ENCODE measurements at places on chromosomes 11 and 22. TPM values are rescaled to one million over a fixed set of nuclear protein-coding genes. Genes with fewer than 3 reads are reported as not detected.

DNA sequence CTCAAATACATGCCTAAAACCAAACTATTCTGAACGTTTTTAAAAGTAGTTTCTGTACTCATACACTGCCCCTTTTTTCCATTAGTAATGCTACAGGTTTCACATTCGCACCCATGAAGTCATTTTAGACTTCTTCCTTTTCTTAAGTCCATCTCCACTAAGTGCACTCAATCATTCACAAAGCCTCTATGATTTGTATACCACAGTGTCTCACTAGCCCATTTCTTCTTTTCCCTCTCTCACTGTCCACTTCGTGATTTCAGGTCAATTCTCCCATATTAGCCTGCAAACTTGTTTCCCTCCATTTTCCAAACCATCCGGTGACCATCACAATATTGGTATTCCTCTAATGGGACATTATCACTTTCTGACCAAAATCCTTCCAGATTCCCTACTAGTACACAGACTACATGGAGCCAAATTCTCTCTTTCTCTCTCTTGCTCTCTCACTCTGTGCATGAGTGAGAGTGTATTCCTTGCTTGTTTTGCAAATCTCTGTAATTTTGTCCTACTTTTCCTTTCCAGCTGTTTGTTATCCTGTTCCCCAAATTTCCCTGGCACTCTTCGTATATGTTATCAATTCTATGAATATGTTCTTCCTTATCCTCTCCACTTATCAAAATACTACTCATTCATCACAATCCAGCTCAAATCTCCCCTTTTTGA lies 3.4 kb upstream of the ZC3H12C start:
- no peak for ATAC-seq

DNA sequence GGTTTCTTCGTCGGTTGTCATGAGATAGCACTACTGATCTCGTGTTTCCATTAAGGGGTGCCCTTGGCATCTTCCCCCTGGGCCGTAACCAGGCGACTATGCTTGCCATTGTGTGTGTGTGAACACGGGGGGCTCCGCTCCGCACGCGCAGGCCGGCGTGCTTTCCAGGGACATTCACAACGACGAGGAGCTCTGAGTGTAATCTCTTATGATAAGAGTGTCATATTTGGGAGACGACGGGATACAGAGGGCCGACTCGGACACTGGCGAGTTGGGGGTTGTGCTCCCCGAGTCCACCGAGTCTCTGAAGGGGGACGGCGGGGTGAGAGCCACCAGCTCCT lies 170.9 kb upstream of the CTSC start:
- ATAC-seq = no peak

DNA sequence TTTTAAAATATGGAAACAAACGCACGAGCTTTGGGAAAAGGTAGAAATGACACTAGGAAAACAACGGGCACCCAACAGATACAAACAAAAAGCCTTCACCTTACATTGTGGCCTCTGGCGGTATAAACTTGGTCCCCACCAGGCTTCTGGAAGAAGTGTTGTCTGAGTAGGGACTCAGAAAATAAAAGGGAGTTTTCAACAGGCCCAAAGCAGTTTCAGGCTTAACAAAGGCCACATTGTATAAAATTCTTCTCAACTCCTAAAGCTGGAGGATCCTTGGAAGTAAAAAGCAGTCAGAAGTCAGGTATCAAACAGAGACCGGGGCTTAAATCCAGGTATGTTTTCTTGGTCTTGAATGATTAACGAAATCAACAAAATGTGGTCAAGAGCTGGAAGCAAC lies 61.0 kb downstream of the LARGE1 start:
- ATAC-seq = no peak

DNA sequence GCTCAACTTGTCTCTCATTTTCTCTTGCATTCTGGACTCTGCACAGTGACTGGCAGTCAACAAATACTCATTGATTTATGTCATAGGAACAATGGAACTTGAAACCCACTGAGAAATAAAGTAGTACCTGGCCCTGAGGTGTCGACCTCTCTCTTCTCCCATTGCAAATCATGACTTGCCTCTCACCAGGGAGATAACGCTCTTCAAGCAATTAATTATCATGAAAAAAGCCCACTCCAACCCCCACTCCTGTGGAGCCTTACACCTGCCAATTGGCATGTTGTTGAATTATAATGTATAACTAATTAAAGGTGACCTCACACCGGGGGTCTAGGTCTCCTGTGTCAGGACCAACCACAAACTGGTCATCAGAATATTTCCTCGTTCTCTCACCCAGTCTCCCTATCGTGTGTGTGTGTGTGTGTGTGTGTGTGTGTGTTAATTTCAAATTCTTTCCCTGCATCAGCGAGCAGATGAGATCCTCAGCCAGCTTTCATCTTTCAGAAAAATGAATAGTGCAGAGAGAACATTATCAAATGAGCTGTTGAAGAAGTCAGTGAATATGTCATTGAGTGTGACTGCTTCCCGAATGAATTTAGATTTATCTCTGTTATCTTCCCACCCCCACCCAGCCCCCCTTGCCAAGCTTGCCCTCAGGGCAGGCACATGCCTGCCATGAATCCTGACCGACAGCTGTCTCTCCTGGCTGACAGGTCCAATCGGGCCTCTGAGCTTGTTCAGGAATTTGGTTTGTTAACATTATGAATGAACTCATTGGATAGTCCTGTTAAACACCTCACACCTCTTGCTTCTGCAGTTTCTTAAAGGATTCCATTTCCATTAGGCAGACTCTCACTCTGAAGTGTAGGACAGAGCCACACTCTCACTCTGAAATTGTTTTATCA lies 357.4 kb downstream of the INSC start:
- no peak for ATAC-seq

GRCh38 chr11:123173040-123173855 lies 21.8 kb downstream of the CLMP start:
- no peak for ATAC-seq

DNA sequence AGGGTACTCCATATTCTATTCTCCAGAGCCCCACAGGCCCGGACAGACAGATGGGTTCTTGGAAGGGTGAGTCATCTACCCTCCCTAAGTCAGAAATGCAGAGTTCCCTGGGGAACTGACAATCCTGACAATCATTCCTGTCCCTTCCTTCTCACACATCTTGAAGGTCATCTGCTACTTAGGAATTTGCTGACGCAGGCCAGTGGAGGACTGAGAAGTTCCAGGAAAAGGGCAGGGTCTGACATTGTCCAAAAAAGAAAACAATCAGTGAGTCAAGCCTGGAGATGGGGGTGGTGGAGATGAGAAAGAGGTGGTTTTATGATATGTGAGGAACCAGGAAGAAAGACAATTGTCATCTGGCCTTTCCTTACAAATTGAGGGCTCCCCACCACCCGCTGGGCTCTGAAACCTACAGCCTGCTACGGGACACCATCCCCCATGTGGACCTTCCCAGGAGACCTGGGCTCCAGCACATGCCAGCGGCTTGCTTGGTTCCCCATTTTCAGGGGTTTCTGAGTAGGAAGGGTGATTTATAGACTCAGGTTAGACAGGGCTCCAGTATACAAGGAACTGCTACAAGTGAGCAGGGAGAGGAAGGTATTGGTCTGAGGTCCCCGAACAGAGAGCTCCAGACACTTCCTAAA lies 12.9 kb downstream of the CD59 start:
- ATAC-seq = peak; percentile 71

GRCh38 chr11:87878373-87878825 lies 296.8 kb downstream of the RAB38 start:
- ATAC-seq = no peak

- ATAC-seq = no peak
Measured at GRCh38 chr11:57390535-57390934, at the start of gene PRG2. PRG2 (minus strand) TSS chr11:57390650; CDS start chr11:57389944, 706 bp downstream.

DNA sequence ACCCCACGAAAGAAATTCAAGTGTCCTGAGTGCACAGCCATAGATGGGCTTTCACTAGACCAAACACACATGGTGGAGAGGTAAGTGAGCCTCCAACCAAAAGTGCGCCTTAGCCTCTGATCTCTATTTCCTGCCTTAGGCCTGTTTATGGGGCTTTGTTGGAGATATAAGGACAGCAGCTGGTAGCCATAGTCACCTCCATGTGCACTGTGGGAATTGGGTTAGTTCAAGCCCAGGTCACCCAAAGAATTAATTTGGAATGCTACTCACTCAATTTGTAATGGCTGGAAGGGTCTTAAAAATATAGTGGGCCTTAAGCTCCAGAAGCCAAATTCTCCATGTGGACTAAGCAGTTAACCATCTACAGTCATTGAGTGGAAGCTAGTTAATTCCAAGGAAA lies 73.6 kb downstream of the ALX4 start:
- ATAC-seq = no peak

DNA sequence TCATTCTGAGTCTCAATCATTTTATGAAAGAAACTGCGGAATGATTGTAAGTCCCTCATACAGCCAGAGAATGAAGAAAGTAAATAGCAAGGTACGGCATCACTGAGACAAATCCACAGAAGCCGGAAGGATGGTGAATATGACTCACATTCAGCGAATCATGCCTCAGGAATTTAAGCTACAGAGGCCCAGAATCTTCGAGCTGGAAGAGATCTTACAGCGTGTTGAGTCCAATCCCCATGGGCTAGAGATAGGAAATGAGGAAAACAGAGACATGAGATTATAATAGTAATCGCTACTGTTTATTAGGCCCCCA lies 173.2 kb downstream of the KIF18A start:
- ATAC-seq = no peak

GRCh38 chr22:50739894-50740293 lies 1.9 kb downstream of the ACR start:
- ATAC-seq = no peak

DNA sequence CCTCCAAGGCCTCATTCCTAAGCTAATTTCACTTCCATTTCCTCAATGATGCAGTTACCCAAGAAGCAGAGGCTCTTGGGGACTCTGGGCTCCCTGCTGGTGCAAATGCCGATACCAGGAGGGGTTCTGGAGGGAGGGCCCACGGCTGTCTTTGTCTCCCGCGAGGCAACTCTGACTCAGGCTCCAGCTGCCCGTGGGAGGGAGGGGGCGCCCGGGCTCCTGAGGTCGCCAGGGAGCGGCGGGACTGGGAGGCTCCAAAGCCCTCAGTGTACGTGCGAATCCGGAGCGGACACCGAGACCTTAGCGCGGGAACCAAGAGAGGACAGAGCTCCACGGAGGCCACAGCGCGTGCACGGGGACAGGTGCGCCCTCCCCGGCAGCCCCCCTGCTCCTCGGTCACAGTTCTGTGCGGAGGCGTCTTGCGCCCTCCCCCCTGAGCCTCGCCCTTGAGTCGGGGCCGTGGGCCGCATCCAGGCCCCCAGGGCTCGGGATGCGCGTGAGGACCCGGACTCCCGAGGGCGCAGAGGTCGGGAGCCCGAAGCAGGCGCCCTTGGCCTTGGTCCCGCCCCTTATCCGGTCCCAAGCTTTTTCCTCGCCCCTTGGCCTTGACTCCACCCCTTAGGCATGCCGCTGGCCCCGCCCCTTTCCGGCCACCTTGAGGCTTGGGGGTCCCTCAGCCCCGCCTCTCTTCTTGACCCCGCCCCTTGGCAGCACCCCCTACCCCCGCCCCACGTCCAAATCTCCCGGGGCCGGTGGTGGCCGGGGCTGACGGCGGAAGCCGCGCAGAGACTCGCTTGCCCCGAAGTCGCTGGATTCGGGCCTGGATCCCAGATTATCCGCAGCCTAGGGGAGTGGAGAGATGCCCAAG lies 4.7 kb upstream of the SHISA8 start:
- peak; percentile 7 for ATAC-seq

- peak; percentile 75 for ATAC-seq
Measured at GRCh38 chr22:32531931-32532819, 57.6 kb downstream of the FBXO7 start.

FAT3 gene
- 69.3 TPM for total RNA-seq

CYB561A3 gene
- total RNA-seq = 44.0 TPM

TMEM134 gene
- total RNA-seq = 31.7 TPM

POU2AF2 gene
- 0.59 TPM for total RNA-seq

FXYD2 gene
- total RNA-seq = 1.5 TPM

SLC25A18 gene
- total RNA-seq = 5.3 TPM
